ENCODE measurements at places on chromosomes 4 and X.
A peak's percentile ranks its signal among the peaks of the same experiment; 100 is the strongest.

DNA sequence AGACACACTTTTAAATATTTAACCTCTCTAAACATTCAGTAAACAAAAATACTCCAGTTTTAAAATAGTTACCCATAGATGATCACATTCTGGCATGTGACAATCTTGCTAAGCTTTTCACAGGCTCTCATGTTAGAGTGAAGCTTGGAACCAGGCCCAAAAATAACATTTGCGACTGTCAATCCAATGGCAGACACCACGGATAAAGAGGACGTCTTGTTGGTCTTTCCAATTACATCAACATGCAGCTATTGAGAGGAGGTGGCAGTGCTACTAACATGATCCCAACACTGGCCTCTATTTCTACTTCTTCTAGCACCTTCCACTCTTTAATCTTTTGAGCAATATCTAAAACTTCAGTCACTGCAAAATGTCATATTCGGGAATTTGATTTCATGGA lies 970.8 kb upstream of the TENM3 start:
- DNase-seq = no peak

- DNase-seq = no peak
Measured at GRCh38 chr4:88166608-88167007, 8.2 kb upstream of the ABCG2 start.

DNA sequence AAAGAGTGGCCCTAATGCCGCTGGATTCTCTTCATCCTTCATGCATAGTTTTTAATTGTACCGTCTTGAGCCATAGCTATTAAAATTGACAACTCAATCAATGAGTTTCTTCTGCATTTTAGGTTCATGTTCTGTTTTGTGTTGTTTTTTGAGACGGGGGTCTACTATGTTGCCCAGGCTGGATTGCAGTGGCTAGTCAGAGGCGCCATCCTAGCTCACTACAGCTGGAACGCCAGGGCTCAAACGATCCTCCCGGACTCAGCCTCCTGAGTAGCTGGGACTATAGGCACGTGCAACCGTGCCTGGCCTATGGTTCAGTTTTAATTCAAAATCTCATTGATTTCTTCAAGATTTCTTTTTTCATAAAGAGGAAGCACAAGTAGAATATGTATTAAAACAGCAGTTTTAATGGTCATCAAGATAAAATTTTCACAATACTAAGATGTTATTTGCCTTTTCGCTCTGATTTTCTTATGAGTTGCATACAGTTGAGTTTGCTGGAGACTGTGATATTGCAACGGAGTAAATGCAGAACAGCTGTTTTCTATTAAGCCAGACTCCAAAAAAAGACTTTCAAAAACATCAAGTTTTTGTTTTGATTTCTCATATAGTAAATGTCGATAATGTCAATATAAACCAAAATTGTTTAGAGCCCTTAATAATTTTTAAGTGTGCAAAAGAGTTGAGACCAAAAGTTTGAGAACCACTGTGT lies 1.1 kb upstream of the STX18 start:
- DNase-seq = no peak

DNA sequence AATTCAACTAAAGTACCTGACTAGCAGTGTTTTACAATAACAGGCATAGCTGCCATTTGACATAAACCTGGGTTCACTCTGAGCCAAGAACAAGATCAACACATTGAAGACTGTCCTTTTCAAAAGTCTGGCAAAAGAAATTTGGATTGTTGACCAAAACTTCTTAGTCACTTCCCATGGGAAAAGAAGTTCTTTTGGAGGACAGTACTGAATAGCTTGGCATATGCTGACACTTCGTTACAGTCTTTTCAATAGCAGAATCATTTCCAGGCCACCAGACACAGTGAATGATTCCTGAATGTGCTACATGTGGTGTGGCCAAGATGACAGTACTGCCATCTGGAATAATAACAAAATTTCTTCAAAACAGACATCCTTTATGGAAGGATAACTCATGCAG lies 560.3 kb downstream of the GRID2 start:
- DNase-seq = no peak

- DNase-seq = no peak
Measured at GRCh38 chr4:2995546-2996265, 32.3 kb downstream of the GRK4 start.

DNA sequence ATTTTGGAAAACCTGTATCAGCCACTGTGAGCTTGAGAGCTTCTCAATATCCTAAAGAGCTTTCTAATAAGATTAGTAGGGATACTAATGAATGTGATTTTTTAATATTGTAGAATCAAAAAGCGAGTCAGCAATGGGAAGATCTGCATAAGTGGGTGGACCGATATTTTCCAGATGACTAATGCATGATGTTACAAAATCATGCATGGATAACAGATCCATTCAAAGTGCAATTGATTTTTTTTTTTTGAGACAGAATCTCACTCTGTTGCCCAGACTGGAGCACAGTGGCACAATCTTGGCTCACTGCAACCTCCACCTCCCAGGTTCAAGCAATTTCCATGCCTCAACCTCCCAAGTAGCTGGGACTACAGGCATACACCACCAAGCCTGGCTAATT lies 7.3 kb upstream of the CLDN2 start:
- peak; percentile 8 for DNase-seq

- no peak for DNase-seq
Measured at GRCh38 chr4:10458177-10458576, 951 bp upstream of the ZNF518B start.

DNA sequence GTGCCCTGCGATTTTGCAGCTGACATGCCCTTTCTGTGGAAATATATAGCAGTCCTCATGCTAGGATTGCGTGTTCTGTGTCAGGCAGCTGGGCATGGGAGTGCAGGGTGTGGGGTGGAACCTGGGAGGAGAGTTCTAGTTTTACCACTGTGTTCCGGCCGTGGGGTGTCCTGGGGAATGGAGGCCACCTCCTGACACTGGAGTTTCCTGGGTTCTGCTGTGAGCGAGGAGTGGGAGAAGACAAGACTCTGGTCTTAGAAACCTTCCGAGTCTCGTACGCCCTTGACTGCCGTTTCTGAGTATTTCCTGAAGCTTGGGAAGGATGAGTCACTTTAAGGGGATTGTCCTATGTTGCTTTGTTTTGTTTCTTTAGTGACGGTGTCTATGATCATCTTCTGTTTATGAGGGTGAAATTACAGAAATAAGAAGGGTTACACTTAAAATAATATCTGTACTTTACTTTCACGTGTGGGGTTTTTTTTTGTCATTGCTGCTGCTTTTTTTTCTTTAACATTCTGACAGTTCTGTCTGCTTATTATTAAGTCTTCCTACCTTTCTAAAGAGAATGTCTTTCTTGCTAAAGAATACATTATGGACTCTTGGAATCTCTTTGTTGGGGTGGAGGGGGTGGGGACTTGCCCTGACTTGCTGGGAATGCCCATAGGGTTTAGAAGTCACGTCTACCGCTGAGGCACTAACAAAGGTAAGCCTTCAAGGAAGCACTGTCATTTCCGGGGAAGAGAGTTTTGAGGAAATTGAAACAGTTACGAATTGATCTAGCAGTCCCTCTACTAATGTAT lies 19.1 kb downstream of the CD99 start:
- peak; percentile 92 for DNase-seq

DNA sequence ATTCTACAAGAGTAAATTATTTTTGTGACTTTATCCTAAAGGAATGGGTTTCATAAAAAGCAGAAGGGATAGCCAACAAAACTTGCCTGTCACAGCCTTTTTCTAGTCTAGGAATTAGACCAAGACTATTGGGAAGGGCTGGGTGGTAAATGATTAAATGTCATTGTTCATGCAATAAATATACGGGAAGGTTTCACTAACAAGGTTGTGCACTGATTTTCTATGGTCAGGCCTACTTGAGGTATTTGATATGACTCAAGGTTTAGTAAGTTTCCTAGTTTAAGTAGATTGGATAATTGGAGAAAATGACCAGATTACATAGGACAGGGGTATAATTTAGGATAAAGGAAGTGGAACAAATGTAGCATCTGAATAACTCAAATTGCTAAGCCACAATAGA lies 249.1 kb upstream of the BMP3 start:
- peak; percentile 23 for DNase-seq

- DNase-seq = no peak
Measured at GRCh38 chr4:41991916-41992767, 1.8 kb downstream of the SLC30A9 start.

- no peak for DNase-seq
Measured at GRCh38 chr4:139921429-139922184, 232.4 kb downstream of the MAML3 start.

- no peak for DNase-seq
Measured at GRCh38 chrX:49187028-49187394, 838 bp upstream of the PRICKLE3 start.

DNA sequence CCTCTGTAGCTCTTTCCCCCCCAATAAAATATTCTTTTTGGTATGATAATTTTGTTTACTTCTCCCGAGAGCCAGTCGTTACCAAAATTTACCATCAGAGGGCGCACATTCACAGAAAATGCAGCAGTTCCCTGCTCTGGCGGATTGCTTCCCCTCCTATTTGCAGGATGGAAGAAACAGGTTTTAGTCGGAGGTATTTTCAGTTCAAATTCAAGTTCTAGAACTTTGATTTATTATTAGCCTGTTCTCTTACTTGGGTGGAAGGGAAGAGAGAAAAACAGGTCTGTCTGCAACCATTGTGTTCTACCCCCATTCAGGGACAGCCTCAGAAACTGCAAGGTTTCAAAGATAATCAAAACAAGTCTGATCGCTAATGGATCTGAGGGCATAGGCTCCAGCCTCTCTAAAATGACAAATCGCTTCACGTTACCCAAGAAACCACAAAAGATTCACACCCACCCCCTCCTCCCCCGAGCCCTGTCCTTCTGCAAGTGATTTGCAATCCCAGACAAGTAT lies 263.8 kb upstream of the RPS6KA3 start:
- DNase-seq = peak; percentile 29

DNA sequence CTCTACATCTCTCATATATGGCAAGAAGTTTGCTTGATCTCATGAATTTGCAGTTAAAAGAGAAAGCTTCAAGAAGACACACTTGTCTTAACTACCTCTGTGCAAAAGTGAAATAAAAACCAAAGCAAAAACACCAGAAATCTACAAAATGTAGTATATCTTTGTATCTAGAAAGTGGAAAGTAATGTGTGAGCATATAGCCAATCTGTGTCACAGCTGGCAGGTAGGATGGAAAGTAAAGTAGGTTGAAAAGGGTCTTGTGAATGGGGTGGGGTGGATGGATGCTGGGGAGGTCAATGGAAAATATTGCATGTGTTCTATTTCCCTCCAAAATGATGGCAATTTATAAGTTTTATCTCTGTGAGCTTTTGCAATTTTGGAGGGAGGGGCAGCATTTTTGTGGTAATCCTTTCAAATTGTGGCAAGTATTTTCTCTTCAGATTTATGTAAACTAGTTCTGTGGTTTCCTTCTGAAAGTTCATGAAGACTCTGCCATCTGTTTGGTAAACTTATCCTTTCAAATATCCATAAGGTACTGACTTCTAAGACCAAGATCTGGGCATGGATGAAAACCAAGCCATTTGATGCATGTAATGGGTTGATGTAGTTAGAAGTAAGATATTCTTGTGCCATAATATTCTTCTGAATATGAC lies 215.9 kb upstream of the GIMD1 start:
- DNase-seq = no peak

DNA sequence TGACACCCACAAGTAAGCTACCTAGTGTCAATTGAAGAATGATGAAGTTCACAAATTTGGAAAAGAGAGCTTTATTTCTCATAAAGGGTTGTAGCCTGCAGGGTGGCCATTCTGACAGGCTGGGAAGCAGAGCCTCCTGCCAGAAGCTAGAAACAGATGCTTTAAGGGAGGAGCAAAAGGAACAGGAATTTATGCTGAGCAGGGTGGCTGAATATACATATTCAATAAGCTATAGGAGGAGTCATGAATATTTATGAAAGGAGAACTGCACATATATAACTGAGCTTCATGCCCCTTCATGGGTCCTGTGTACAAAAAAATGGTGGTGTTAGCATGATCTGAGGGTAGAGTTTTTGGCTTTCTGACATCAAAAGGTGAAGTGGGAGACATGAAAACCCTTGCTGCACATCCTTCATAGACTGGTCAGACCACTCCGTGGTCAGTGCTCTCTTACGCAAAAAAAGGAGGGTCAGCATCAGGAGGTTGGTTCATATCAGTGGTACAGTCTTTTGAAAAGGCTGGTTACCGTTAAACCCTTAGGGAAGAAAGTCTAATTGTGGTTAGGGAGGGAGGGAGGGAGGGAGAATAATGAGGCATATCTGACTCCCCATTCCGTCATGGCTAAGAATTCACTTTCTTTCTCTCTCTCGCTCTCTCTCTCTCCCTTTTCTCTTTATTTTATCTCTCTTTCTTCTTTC lies 121.4 kb downstream of the LUZP4 start:
- no peak for DNase-seq

DNA sequence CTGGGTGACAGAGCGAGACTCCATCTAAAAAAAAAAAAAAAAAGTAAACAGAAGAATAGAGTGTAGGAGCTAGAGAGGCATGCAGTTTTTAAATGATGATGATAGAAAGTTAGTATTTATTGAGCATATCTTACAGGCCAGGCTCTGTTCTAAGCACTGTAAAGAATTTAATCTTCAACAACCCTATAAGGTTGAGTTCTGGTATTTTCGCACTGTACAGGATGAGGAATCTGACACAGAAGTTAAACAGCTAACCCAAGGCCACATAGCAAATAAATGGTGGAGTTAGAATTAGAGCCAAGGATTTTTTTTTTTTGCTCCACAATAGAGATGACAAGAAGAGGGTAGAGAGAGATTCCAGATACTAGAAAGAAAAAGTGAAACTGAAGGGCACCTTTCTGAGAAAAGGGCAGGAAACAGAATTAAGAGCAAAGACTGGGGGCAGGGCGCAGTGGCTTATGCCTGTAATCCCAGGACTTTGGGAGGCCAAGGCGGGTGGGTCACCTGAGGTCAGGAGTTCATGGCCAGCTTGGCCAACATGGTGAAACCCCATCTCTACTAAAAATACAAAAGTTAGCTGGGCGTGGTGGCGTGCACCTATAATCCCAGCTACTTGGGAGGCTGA lies 56.1 kb downstream of the KLHL5 start:
- DNase-seq = no peak

DNA sequence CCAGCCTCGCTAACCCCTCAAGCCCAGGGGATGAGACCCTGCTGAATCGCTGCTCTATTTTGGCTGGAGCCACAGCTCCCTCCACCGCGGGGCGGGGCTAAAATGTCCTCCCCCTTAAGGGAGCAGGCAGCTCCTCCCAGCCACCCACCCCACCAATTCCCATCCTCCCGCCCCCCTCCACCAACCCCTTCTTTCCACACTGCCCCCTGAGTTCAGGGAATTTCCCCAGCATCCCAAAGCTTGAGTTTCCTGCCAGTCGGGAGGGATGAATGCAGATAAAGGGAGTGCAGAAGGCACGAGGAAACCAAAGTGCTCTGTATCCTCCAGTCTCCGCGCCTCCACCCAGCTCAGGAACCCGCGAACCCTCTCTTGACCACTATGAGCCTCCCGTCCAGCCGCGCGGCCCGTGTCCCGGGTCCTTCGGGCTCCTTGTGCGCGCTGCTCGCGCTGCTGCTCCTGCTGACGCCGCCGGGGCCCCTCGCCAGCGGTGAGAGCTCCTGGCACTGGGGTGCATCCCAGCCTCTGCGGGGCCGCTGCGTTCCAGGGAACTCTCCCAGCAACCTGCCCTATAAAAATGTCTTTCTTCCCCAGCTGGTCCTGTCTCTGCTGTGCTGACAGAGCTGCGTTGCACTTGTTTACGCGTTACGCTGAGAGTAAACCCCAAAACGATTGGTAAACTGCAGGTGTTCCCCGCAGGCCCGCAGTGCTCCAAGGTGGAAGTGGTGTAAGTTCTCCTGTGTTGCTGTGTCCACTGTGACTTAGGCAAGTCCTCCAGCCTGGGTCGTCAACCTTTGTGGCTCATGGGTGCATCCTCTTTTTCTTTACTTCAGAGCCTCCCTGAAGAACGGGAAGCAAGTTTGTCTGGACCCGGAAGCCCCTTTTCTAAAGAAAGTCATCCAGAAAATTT lies at the start of gene CXCL6:
Gene CXCL6 (plus strand): TSS at position 306 of the 907 bp plus-strand sequence. CDS start 73 bp downstream, at position 379.
- no peak for DNase-seq

- DNase-seq = no peak
Measured at GRCh38 chr4:185411849-185412248, 13.9 kb downstream of the UFSP2 start.
